ENCODE measurements at places on chromosomes 16 and 17.

GRCh38 chr16:87259431-87259830, 57.8 kb downstream of the C16orf95 start:
- DNase-seq, result no peak

DNA sequence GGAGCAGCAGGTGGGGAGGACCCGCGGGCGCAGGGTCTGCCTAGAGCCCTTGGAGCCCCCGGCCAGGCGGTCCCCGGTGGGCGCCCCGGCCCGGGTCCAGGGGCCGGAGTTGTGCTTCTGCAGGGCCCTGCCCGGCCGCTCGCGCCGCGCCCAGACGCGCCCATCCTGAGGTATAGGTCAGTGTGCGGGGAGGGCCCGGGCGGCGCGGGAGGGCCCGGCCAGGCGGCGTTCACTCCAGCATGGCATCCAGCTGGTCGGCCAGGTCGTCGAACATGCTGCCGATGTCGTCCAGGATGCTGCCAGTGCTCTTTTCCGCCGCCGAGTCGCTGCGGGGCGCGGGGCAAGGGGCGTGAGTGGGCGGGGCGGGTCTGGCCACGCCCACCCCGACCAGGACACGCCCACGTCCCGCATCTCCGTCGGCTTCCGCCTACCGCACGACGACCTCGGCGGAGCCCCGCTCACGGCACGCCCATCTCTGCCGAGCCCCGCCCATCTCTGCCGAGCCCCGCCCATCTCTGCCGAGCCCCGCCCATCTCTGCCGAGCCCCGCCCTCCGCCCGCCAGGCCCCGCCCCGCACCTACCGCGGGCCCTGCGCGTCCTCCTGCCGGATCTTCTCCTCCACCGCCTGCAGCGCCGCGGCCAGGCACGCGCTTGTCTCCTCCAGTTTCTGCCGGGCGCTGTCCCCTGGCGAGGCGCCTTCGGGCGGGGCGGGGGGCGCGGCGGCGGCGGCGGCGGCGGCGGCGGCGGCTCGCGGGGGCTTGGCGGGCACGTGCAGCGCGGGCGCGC, 17.9 kb downstream of the CASKIN1 start:
- no peak for DNase-seq

- no peak for DNase-seq
Measured at GRCh38 chr16:46731691-46732555, 16.2 kb downstream of the MYLK3 start.

- DNase-seq, result no peak
Measured at GRCh38 chr17:19402171-19402570, 8.9 kb upstream of the RNF112 start.

GRCh38 chr16:14658063-14658462, 25.3 kb downstream of the BFAR start:
- no peak for DNase-seq

- no peak for DNase-seq
Measured at GRCh38 chr17:48490451-48490892, 40.3 kb downstream of the HOXB1 start.

- no peak for DNase-seq
Measured at GRCh38 chr17:80640366-80641084, 95.9 kb downstream of the RPTOR start.

GRCh38 chr16:49120631-49121030, 161.0 kb downstream of the CBLN1 start:
- no peak for DNase-seq

- no peak for DNase-seq
Measured at GRCh38 chr16:68473358-68474070, 25.2 kb upstream of the SMPD3 start.

GRCh38 chr16:17323171-17323570, 147.6 kb downstream of the XYLT1 start:
- DNase-seq, result no peak

- peak; percentile 19 for DNase-seq
Measured at GRCh38 chr17:59859444-59860025, 33.2 kb downstream of the TUBD1 start.
